ENCODE measurements at places on chromosomes 3 and 15.

GRCh38 chr15:70768257-70768883, 5.0 kb upstream of the UACA start:
- no peak for DNase-seq

DNA sequence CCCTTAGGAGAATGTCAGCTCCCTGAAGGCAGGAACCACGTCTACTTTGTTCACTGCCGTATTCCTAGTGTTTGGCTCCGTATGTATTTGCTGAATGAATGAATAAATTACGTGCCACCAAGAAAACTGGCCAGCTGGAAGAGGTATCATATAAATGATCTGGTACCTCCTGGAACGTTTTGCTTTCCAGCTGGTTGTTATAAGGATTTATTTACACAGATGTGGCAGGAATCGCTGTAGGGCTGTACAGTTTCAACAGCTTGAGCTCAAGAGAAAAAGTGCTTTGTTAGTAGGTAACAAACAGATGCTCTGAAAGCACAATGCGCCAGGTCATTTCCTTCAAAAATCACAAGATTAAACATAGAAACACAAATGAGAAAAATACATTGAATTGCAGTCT, 108.8 kb upstream of the ATP2B2 start:
- DNase-seq, result no peak

DNA sequence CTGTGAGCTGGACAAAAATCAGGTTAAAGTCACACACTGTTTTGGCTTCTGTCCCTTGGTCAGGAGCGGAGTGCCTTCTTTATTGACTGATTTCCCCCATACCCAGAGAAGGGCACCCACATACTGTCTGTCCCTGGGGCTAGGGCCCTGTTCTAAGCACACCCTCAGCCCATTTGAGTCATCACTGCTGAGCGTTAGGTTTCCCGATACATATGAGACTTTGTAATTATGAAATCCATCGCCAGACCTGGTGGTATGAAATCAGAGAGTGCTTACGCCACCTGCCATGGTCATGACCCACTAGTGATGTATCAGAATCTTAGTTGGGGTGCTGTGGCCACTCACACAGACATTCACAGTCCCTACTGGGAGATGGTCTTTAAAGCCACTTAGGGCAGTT, 96.8 kb downstream of the CHDH start:
- DNase-seq, result no peak

- no peak for DNase-seq
Measured at GRCh38 chr3:79297245-79297960, 470.4 kb downstream of the ROBO1 start.

- DNase-seq, result no peak
Measured at GRCh38 chr3:175029828-175030227, 170.7 kb downstream of the NAALADL2 start.

DNA sequence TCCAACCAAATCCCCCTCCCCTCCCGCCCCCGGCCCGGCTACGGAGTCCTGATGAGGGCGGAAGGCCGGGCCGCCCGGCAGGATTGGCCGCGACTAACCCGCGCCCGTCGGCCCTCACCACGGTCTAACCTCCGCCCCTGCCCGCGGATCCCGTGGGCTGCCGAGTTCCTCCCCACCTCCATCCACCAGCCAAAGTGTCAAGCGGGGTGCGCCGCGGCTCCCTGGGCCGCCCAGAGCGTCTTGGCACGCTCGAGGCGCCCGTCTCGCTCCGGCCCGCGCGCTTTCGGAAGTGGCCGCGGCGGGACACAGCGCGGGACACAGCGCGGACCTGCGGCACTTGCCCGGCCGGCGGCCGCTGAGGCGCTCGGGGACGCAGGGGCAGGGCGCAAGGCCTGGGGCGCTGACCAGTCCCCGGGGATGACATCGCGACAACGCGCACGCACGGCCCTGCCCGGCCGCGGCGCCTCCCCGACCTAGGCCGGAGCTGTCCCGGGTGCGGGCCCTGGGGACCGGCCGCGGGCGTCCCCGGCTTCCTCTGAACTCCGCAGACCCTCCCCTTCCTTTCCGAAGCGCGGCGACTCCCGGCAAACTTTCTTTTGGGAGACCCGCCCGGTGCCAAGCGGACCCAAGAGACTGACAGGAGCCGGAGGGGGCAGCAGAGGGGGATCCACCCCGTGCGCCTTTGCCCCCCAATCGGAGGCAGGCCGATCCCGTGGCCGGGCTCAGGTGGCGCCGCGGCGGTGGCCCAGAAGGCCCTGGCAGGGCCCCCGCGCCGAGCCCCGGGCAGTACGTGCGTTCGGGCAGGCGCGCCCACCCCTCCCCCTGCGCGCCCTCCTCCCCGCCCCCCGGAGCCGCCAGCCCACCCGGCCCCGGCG, 112.8 kb upstream of the ICE2 start:
- DNase-seq, result peak; percentile 41

- no peak for DNase-seq
Measured at GRCh38 chr3:105118905-105119304, 247.8 kb upstream of the ALCAM start.

DNA sequence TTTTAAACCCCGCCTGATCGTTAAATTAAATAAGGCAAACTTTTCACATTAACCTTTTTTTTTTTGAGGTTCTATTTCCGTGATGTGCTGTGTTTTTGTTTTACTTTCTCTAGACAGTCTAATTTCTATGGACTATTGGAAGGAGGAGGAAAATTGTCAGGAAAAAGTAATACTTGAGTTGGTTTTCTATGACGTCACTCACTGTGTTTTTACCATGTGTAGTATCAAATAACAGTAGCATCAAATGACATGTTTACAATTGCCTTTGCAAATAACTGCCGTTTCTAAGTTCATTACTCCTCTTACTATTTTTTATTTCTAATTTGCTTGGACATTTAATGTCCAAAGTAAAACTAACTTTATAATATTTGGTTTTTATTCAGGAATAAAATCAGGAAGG, 32.3 kb downstream of the MYO1E start:
- DNase-seq, result no peak

- DNase-seq, result no peak
Measured at GRCh38 chr3:107620534-107620933, 97.8 kb downstream of the BBX start.

DNA sequence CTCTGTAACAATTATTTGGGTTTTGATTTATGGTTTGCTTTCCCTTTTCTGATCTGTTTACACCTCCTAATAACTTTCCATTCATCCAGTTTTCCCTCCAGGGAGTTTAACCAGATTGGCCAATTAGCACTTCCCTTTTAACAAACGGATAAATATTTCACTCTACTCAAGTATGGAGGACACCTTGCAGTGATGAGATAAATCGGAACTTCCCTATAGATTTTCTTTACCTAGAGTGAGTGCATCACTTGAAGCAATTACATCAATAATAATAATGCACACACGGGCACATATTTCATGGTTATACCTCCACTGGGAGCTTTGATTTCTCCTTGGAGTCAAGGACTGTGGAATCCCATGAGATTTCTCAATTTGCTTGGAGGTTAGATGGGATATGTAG, 239.1 kb upstream of the CFAP20DC start:
- no peak for DNase-seq

GRCh38 chr3:43748179-43748578, 57.4 kb downstream of the ABHD5 start:
- DNase-seq, result no peak

- no peak for DNase-seq
Measured at GRCh38 chr3:125622381-125622791, 27.1 kb upstream of the OSBPL11 start.

DNA sequence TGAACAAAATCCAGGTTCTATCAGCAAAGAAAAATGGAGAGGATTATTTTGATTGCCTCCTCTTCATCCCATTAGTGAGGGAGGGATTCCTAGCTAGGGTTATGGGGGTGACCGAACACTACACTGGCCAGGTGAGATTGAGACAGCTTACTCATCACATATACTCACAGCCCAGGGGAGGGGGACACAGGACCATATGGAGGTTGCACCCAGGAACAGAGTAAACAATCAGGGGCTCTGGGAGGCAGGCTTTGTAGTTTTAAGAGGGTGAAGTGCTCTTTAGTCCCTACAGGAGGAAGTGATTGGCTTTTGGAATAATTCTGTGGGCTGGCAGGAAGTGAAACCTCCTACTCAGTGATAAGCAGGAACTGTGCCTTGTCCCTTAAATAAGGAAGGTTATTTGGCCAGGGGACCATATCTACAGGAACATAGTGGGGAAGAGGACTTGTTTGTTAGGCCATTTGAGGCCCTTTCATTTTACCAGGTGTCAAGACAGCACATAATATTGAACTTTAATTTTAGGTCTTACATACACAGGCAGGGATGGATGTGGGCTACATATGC, 17.5 kb upstream of the KCTD6 start:
- no peak for DNase-seq

DNA sequence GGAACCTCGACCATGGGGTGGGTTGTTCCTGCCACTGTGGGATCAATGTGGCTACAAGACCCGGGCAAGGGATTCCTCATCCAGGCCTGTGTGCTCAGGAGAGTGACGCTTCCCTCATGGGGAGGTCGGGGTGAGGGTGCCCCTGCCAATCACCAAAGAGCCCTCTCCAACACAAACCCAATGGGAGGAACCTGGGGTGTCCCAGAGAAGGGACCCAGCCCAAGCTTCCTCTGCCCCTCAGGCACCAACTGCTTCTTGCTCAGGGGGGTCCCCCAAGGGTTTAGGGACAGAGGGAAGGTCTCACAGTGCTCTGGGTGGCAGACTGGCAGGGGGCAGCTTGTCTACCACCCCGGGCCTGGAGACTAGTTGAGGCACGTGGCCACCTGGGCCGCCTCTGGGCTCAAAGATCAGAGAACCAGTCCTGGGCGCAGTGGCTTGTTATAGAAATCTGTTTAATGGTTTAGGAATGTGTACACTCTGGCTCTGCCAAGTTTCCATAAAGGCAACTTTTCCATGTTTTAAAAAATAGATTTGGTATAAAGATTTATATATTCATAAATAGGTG, 26.6 kb downstream of the GP9 start:
- DNase-seq, result no peak

DNA sequence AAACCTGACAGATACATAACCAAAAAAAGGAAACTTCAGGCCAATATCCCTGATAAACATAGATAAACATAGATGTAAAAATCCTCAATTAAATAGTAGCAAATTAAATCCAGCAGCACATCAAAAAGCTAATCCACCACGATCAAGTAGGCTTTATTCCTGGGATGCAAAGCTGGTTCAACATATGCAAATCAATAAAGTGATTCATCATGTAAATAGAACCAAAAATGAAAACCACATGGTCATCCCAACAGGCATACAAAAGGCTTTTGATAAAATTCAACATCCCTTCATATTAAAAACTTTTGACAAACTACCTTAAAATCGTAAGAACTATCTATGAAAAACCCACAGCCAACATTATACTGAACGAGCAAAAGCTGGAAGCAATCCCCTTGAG, 882.2 kb downstream of the NTRK3 start:
- DNase-seq, result no peak
